Stimulated activated CD4-positive, alpha-beta T cell treated with anti-CD3 and anti-CD28 coated beads, Interleukin-1b, Interleukin-23, amount 100 ng/mL, for 1 hour (primary cell): ENCODE measurements at places on chromosomes 1 and 21.

DNA sequence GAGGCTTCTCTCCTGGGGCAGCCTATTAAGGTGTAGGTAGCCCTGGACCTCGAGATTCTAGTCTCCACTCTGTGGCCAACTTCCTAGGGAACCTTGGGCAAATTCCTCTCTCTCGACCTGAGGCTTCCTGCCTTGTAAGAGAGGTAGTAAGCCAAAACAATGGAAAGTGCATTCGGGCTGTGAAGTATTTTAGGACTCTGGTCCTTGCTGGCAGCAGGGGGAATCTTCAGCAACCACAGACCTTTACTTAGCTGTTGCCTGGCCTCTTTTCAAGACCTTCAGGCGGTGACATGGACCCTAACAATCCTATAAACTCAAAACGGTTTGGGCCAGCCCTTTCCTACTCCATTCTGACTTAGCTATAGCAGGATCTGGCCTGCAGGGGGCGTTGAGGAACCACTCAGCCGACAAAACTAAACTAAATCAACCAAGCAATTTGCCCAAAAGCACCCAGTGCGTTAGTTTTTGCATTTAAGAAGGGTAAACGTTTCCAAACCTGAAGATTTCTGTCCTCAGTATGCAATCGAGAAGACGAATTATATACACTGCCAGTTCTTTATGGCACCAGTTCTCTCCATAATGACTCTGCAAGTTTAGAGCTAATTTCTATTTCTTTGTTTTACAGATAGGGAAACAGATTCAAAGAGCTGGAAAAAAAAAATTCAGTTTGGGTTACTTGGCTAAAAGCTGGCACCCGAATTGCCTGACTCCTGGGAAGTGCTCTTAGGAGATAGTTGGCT, 10.9 kb upstream of the SESN2 start:
- DNase-seq: peak; percentile 56

- no peak for DNase-seq
Observed at GRCh38 chr1:25909040-25909439, 2.8 kb upstream of the STMN1 start.

DNA sequence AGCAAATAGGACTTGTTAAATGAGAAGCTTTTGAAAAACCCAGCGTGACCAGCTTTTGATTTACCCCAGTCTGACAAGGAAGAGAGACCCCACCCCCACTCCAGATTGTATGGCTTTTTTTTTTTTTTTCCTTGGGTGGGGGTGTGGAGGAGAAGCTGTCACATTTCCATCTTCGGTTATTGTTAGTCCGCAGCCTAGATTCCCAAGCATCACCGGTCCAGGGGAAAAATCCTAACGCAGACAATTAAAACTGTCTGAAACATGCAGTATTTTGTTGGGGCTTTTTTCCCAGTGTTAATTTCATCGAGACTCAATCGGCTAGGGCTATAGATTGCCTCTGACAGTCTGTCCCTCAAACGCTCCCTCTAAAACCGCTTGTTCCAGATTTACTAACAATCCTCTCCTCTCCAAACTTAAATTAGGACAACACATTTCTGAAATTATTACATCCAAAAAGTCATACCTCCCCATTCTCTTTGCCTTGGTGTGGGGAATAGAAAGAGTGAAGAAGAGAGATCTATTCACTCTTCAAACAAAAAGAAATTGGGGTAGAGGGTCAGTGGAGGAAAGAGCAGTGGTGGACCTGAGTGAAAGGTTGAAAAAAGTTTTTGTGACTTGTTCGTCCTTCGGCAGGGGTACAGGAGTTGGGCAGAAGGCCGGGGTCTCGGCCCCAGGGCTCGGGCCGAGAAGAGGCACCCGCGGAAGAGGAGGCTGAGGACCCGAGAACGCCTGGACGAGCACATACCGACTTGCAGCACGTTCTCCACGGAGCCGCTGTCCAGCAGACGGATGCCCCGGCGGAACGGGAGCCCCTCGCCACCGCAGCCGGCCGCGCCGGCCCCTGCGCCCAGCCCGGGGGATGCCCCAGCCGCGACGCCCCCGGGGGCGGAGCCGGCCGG, 1.1 kb downstream of the ZSWIM5 start:
- no peak for DNase-seq

DNA sequence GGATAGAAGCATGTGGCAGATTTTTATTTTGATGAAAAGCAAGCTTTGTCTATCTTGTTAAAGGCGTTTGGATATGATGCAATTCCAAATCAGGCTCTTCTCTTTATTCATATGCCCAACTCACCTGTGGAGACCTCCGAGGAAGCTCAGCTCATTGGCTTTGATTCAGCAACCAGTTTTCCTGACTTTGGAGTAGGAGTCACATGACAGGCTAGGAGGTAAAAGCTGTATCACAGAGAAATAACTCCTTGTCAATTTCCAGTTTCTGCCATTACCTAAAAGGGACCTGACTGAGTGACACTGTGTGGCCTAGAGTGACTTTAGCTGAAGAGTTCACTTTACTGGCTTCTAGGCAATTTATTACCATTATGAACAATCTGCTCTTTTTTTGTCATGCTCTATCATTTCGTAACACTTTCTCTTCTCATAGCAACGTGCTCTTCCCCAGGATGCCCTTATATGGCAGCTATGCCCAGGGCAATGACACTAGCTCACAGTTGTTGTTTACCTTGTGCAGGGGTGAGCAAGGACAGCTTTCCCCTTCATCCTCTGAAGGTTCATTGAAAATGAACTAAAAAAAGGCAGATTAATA, 107.2 kb downstream of the KCNK1 start:
- no peak for DNase-seq

DNA sequence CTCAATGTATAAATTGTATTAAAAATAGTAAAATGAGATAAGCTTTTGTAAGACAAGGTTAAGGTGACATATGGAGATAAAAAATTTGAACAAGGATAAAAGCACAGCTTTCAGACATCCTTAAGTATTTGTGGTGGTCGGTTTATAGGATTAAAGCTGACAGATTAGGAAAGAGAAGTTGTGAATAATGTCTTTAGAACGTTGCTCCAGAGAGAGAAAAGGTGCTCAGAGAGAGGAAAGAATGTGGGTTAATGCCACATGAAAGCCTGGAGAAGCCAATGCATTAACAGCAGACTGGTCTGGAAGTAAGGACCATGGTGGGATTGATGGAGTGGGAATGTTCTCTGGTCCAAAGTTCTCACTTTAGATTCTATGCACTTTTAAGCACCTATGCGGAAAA, 44.8 kb downstream of the ATP6V1G3 start:
- DNase-seq: no peak

DNA sequence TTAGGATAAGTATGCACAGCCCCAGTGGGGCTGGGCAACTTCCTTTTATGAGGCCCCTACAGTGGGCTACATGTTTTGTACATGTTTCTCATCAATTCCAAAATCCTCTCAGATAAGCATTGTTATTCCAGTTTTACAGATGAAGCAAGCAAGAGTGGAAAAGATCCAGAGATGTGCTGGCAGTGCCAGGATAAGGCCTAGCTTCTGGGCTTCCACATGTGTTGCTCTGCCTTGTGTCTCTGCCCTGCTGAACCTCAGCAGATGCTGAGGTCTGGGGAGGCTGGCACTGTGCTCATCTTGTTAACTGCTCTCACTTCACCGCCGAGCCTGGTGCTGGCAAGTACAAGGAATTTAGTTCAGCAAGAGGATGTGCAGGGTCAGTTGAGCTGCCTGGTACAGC, 202.1 kb downstream of the TRABD2B start:
- DNase-seq: no peak

DNA sequence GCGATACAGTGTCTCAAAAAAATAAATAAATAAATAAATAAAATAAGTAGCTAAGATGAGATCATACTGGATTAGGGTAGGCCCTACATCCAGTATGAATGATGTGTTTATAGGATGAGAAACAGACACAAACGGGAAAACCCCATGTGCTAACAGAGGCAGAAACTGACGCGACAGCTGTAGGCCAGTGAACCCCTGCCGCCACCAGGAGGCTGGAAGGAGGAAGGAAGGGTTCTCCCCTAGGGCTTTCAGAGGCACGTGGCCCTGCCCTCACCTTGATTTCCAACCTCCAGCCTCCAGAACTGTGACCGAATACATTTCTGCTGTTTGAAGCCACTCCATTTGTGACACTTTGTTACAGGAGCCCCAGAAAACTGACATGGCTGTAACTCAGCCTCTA, 38.5 kb downstream of the CHD5 start:
- no peak for DNase-seq

DNA sequence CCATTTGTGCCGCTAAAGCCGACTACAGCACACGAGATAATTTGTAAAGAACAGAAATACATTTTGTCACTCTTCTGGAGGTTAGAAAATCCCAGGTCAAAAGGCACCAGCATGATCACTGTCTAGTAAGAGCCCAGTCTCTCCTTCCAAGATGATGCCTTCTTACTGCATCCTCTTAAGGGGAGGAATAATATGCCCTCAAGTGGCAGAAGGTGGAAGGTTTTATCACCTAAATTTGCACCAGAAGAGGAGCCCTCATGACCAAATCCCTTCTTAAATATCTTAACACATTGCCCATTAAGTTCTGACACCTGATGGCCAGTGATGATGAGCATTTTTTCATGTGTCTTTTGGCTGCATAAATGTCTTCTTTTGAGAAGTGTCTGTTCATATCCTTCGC, 326.7 kb upstream of the RGS18 start:
- DNase-seq: no peak

- DNase-seq: no peak
Observed at GRCh38 chr1:23129846-23130245, 38.8 kb downstream of the LUZP1 start.

- DNase-seq: no peak
Observed at GRCh38 chr21:37749132-37749531, 167.1 kb downstream of the KCNJ6 start.

DNA sequence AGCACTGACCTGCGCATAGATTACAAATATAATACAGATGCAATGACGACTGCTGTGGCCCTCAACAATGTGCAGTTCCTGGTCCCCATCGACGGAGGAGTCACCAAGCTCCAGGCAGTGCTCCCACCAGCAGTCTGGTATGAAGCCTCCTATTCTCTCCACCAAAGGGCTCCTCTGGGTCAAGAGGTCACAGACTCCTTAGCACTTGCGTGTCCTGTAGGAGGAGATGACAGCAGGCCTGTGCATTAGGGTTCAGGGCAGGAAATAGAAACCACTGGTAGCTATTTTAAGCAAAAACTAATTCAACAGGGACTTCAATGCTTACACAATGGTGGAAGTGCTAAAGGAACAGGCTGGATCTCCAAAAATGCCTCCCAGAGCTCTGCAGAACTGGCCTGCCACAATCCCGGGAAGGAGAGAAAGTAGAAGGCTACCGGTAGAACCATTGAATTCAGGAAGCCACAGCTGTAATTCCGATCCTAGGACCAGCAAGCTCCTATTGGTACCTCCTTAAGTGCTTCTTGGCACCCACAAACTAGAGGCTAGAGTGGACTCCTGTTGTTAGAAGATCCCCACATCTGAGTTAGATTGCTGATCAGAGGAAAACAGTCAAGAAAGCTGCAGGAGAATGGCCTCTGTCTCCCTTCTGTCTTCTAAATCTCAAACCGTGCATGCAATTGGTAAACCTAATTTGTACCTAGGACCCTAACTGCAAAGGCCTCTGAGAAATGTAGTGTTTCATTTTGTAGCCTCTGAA, 12.7 kb upstream of the DYNLT5 start:
- DNase-seq: no peak

GRCh38 chr1:32984090-32984454, 19.5 kb upstream of the RNF19B start:
- no peak for DNase-seq

DNA sequence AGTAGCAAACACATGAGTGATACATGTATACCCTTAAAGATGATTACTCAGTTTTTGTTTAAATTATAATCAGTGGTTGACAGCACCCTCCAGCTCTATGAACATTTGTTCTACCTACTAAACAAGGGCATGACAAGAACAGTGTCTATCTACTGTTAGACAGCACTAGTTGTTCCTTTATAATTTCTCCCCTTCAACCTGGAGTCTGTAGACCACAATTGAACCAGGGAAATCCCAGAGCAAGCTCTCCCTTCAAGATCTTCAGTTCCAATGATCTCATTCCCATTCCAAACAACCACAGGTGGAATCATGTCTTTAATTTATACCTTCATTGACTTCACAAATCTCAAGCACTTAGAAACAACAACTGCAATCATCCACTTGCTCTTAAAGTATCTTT, 216.1 kb downstream of the HHIPL2 start:
- DNase-seq: no peak

GRCh38 chr1:117122330-117123025, 929 bp upstream of the TRIM45 start:
- no peak for DNase-seq

GRCh38 chr1:201025571-201026002, 2.1 kb upstream of the KIF21B start:
- no peak for DNase-seq

DNA sequence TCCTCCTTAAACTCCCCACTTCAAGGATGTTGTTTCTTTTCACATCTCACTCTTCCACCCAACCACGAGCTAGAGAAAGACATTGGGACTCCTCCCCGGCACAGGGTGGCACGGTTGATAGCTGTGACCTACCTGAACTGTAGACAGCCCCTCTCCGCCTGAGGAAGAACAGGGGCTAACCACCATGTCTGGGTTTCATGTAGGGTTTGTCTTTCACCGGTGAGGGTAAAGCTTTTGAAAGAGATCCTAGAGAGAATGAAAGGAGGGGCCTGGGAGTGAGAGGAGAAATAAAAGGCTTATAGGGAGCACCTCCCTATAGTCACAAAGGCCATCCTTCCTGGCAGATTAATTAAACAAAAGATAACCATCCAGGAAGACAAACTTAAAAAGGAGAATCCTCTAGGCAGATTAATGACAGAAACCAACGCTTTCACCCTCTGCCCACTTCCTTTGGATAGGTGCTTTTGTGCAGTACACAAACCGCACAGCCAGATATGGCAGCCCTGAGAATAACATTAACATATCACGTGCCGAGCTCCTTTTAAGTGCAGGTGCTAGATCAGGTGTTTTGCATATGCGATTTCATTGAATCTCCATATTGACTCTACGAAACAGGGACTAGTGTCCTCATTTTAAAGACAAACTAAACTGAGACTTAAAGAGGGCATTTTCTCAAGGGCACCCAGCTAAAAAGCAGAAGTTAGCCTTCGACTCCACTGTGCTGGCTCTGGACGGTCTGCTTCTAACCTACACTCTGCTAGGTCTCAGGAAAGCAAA, 178.1 kb upstream of the RUNX1 start:
- DNase-seq: no peak

- DNase-seq: no peak
Observed at GRCh38 chr1:214280386-214281020, 456 bp upstream of the SMYD2 start.

- DNase-seq: no peak
Observed at GRCh38 chr1:1087351-1088028, 13.4 kb upstream of the RNF223 start.

DNA sequence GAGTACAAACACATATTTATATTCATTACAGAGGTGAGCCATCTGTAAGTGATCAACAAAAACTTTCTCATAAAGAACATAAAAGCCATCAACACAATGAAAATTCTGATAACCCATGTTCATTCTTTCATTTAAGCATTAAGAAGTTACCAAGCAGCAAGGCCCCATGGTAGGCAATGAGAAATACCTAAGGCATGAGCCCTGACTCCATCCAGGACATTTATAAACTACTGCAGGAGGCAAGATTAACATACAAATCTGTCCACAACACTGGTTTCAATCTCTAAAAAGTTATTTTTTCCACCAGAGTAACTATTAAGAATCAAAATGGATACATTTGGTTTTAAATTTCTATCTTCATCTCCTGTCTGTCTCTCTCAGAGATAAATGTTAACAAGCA, 76.1 kb downstream of the SIPA1L2 start:
- DNase-seq: no peak

GRCh38 chr1:56377431-56377830, 201.9 kb downstream of the PLPP3 start:
- DNase-seq: no peak

GRCh38 chr21:28644762-28645161, 347.9 kb downstream of the LTN1 start:
- no peak for DNase-seq
